Stimulated activated memory B cell treated with anti-CD40 and anti-IgM and Interleukin-4, amounts not matched to agents 10 μg/mL and 1 μg/mL and 100 μg/mL, for 72 hours (primary cell): ENCODE measurements at places on chromosomes 7 and 10.

GRCh38 chr7:68787566-68787965 lies 810.7 kb upstream of the AUTS2 start:
- no peak for ATAC-seq

DNA sequence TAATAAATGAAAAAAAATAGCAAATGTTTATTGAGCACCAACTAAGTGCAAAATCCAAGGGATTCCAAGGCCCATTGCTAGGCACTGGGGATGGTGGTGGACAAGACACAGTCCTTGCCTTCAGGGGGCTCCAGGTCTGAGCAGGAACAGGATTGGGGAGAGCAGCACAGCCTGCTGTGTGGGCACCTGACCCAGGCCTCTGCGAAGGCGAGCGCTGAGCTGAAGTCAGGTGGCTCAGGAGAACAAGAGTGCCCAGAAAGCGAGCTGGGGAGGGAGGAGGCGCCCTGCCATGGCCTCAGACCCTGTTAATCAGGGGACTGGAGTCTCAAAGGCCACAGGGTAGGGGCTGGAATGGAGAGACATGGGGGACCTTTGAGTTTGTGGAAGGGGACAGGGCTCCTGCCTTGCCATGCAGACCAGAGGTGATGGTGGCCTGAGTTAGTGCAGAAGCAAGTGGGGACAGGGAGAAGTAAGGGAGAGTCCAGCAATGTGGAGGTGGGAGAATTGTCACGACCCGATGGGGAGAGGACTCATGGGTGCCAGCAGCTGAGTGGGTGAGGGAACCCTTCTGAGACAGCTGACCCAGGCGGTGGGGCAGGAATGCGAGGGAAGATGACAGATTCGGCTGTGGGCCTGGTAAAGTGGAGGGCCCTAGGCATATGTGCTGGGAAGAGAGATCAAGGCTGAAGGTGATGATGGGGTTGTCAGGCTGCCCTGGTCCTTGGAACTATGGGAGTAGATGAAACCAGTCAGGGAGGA lies 4.1 kb upstream of the ORAI2 start:
- no peak for ATAC-seq

GRCh38 chr7:15214976-15215375 lies 312.4 kb upstream of the DGKB start:
- ATAC-seq, result no peak

DNA sequence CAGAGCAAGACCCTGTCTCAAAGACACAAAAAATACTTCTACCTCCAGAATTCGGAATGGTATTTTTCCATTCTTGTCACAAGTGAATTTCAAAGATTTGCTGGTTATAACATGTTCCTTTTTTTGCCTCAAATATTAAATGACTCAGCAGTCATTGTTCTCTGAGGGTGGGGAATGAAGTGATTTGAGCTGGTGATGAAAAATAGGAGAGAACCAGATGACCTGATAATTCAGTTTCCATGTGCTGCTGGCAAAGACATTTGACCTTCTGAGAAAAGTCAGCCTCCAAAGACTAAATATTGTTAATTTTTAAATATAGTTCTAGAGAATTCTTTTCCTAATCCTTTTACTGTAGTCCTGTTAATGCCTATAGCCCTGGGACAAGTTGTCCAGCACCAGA lies 78.9 kb downstream of the CACNB2 start:
- ATAC-seq, result no peak

GRCh38 chr10:2933924-2934323 lies 133.4 kb upstream of the PFKP start:
- no peak for ATAC-seq

- peak; percentile 17 for ATAC-seq
These were observed 95.2 kb downstream of the PLCE1 start for GRCh38 chr10:94088926-94089381.

DNA sequence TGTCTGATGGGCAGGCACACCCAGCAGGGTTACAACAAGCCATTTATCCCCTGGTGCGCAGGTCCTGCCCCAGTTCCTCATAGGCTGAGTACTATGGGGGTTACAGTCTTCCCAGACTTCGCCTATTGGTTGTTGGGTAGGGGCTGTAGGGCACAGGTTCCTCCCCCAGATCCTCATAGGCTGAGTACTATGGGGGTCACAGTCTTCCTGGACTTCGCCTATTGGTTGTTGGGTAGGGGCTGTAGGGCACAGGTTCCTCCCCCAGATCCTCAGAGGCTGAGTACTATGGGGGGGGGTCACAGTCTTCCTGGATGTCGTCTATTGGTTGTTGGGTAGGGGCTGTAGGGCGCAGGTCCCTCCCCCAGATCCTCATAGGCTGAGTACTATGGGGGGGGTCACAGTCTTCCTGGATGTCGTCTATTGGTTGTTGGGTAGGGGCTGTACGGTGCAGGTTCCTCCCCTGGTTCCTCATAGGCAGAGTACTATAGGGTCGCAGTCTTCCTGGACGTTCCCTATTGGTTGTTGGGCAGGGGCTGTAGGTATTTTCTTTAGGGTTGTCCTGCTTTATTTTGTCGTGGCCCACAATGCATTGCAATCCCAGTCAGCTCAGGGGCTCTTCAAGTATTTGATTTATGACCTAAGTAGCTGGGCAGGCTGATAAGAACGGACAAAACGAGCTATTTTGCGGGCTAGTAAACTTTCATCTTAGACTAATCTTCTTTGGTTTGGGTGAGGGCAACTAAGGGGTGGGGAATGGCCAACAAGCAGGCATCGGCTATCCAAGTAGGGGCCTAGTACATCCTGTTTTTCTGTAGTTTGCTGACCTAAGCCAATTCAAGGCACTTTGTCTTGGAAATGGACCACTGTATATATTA lies 3.4 kb downstream of the LRRC27 start:
- ATAC-seq, result no peak

- ATAC-seq, result peak; percentile 53
These were observed 220.0 kb downstream of the FAM107B start for GRCh38 chr10:14554491-14555205.

GRCh38 chr7:25091779-25092178 lies 33.3 kb downstream of the CYCS start:
- no peak for ATAC-seq

GRCh38 chr10:79310911-79311573 lies 36.2 kb upstream of the PPIF start:
- peak; percentile 24 for ATAC-seq

DNA sequence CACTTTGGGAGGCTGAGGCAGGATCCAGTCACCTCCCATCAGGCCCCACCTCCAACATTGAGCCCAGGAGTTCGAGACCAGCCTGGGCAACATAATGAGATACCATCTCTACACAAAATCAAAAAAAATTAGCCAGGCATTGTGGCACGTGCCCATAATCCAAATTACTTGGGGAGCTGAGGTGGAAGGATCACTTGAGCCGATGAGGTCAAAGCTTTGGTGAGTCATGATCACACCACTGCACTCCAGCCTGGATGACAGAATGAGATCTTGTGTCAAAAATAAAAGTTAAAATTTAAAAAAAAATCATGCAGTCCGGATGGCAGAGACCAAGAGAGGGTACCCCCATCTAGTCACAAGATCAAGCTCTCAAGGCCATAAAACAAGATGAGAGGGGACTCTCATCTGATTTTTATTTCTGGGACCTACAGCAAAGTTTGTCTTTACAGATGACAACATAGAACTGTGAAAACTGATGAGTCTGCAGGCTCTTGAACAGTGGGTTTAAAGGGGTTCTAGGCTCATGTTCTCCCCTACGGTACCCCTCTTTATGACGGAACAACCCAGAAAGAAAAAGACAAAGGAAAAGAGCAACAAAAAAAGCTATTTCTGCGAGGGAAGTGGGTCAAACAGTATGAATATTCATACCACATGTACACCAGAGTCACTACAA lies 28.9 kb upstream of the CREB3L2 start:
- no peak for ATAC-seq

DNA sequence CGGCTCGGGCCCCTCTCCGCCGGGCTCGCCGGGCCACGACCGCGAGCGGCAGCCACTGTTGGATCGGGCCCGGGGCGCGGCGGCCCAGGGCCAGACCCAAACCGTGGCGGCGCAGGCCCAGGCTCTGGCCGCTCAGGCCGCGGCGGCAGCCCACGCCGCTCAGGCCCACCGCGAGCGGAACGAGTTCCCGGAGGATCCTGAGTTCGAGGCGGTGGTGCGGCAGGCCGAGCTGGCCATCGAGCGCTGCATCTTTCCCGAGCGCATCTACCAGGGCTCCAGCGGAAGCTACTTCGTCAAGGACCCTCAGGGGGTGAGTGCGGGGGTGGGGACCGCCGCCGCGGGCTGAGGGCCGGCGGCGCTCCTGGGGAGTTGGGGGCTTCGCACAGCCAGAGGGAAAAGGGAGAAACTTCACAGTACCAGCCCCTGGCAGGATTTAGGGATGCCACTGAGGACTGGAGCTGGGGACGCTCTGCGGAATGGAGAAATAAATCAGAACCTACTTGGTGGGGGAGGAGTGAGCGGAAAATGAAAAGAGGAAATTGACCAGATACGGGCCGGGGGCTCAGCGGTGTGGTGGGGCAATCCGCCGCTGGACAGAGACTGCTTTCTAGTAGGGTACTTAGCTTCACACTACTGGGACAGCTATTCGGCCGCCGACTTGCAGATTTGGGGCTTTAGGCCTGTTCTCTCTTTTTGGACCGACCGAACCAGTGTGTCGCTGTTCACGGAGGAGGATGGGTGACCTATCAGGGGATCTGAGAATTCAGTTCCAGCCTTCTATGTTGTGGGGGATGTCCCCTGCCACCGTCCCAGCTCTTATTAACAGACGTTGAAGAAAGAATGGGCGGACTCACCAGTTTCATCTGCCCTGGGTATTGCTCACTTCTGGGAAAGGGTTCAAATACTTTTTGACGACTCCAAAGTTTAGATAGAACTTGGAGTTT lies 669 bp downstream of the PI4K2A start:
- ATAC-seq, result peak; percentile 46

DNA sequence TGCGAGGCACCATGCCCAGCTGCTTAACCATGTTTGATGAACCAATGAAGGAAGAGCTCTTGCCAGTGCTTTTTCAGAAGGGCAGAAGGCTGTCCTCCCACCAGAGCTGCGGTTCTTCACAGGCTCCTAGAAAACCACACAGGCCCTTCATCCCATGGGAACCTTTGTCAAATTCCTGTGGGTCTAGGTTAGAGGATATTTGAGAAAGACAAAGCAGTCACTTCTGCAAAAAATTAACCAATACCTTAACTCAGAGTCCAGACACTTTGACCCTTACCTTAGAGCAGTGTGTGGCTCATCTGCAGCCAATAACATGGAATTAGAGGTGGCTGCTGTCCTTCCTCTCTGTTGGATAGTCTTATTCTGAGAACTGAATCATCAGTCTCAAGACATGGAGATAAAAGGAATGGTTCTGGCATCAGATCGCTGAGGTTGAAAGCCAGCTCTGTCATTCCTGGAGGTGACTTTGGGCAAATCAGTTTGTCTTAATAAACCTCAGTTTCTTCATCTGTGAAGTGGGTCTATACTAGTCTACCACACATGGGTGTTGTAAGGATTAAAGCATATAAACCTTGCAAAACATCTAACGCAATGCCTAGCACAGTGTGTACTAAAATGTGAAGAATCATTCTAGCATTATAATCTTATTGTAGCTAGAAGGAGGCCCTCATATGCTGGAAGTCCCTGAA lies 65.1 kb upstream of the PIP4K2A start:
- no peak for ATAC-seq

DNA sequence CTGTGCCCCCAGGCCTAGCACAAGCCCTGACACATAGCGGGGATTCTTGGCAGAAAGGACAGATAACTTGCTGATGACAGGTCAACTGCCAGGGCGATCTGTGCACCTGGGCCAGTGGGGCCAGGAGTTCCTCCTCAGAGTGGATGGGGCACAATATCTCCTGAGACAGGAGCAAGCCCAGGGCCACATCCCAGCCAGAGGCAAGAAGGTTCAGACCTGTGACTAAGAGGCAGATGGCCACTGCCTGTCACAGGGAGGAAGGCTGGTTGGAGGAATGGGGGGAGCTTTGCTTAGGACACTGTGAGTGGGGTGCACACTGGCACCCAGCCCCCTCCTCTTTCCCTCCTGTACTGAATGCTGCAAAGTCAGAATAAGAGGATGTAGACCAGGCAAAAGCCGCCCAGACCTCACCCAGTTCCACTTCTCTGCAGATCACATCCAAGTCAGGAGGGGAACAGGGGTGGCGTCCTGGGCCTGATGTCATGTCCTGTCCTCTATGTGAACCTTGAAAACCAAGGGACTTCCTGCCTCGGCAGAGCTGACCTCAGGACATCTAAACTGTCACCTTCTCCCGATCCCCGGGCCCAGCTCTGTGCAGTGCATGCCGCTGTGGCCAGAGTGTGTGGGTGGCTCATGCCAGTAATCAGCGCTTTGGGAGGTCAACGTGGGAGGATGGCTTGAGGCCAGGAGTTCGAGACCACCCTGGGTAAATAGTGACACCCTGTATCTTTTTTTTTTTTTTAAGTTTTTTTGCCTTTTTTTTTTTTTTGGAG lies 1.3 kb downstream of the GUSB start:
- ATAC-seq, result peak; percentile 85

GRCh38 chr10:31063841-31064240 lies 32.2 kb upstream of the ZNF438 start:
- no peak for ATAC-seq

DNA sequence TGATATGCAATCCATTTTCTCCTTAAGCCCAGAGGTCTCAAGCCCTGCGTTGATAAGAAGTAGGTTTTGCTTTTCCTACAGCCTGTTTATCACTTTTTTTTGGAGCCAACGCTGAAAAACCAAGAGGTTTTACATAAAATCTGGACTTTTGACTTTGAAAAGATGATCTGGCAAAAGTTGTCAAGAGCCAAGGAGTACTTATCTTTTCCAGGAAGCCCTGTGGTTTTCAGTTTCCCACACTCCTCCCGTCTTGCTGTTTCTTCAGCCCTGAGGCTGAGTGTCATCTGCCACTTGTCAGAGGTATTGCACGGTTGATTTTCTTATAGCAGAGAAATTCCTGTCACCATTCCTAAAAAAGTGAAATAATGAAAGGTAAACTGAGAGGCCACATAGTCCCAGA lies 108.7 kb downstream of the TYW1 start:
- ATAC-seq, result no peak

GRCh38 chr7:82185443-82185842 lies 258.1 kb downstream of the CACNA2D1 start:
- no peak for ATAC-seq

- no peak for ATAC-seq
These were observed 50.7 kb upstream of the ITGB8 start for GRCh38 chr7:20279979-20280378.

GRCh38 chr10:43120116-43120928 lies 17.9 kb upstream of the CSGALNACT2 start:
- ATAC-seq, result no peak

DNA sequence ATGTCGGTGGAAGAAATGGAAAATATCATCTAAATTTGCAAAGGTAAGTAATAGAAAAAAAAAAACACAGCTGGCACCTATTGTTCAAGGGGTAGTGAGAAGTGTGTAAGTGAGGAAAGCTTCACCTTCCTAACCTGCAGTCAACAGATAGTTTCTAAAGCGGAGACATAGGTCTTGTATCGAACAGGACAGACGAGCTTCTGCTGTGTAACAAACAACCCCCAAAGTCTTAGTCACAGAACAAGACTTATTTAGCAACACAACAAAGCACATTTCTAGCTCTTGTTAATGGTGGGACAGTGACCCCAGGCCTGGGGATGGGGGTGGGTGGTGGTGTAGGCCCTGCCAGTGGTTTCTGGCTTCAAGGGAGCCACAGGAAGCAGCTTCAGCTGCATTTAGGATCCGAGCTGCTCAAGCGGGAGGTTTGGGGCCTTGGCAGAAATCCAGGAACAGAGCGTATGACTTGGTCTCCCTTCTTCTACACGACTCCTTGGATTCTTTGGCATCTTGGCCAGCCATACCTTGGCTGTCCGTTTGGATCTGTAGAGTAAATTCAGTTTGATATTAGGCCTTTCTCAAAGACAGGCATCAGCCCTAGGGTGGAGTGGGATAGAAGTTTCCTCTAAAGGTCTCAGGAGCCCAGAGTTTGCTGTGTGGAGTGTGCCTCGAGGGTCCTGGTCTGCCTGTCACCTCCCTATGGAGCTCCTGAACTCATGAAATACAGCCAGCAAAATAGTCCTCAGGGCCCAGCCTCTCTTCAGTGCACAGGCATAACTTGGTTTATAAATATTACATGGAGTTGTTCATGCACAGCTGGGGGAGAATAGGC lies 56.9 kb upstream of the SHH start:
- ATAC-seq, result no peak
